SJCRH30 (cell line): ENCODE measurements at places on chromosomes 2 and 18. TPM values are rescaled to one million over a fixed set of nuclear protein-coding genes. Genes with fewer than 3 reads are reported as not detected.
A peak's percentile ranks its signal among the peaks of the same experiment; 100 is the strongest.

GALNT13 gene
- 4.0 TPM in 2 replicates for total RNA-seq

KYNU gene
- 0.02 TPM in 1 of 2 replicates, not detected in the other for total RNA-seq

KLHL14 gene
- 0.05 TPM in 1 of 2 replicates, not detected in the other for total RNA-seq

IL1RL1 gene
- not detected in 2 replicates for total RNA-seq

MC2R gene
- total RNA-seq: not detected in 2 replicates

AQP12B gene
- not detected in 2 replicates for total RNA-seq

CD8B gene
- not detected in 2 replicates for total RNA-seq

OTOS gene
- total RNA-seq: 0.73 TPM in 1 of 2 replicates, not detected in the other

ZNF892 gene
- 5.3 and 6.8 TPM in 2 replicates for total RNA-seq

DNA sequence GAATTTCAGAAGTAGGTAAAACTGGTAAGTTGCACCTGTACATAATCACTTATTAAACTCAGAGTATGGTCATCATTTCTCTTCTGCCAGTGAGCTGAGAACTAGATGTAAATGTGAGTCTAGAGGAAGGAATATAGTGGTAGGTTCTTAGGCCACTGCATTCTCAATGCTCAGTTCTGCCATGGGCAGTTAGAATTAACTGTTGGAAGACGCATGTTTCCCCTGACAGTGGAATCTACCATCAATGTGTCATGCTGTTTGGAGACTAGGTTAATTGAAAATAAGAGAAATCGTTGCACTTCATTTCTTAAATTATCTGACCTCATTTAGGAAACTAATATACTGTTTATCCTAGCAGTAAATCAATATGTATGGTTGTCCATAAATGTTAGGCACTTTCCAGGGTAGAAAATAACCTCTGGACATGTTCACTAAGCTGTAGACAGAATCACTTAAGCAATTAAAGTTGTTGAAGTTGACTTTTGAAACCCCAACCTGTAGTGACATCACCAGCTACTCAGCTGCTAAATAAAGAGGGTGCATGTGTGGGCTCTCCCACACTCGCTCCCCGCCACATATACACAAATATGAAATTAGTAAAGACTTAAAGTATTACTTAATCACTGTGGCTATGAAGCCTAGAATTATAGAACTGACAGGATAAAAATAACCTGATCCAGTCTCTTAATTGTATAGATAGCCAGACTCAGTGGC is 91.5 kb upstream of the NOSTRIN start:
- no peak for DNase-seq

GRCh38 chr18:13048061-13048595 is 57.0 kb downstream of the CEP192 start:
- DNase-seq: no peak

DNA sequence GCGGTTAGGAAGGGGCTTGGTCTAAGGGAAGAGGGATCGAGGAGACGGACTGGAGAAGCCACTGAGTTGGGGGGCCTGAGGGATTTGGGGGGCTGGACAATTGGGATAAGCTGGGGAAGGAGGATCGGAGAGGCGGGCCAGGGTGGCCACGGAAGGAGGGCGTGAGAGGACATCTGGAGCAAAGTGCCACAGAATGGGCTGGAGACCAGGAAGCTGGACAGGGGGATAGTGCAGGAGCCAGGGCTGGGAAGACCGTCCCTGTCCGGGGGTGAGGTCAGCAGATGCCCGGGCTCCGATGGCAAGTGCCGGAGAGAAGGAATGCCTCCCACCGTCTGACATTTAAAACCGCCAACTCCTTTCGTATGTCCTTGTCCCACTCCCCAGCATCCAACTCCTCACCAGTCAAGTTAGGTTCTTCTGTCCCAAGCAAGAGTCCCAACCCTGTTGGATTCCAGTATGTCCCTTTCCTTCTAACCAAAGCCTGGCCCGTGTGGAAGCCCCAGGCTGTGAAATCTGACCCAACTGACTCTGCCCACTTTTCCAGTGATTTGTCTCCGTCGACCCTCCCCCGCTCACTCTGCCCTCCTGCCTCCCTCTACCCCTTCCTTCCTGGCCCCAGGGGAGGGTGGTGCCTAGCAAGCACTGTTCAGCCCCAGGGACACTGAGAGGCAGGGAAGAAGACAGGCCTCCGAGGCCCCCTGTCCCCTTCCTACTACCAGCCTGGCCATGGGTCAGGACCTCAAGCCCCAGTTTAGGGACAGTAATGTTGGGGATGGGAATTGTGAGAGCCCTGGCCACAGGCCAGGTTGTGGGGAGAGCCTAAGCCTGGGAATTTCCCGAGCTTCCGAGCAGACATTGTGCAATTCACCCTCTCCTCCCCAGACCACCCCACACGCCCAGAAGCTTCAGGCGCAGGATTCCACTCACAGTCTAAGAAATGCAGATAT is 31.5 kb upstream of the TMBIM1 start:
- peak; percentile 91 for DNase-seq

- no peak for DNase-seq
Measured at GRCh38 chr2:226124548-226125011, 675.0 kb downstream of the IRS1 start.

DNA sequence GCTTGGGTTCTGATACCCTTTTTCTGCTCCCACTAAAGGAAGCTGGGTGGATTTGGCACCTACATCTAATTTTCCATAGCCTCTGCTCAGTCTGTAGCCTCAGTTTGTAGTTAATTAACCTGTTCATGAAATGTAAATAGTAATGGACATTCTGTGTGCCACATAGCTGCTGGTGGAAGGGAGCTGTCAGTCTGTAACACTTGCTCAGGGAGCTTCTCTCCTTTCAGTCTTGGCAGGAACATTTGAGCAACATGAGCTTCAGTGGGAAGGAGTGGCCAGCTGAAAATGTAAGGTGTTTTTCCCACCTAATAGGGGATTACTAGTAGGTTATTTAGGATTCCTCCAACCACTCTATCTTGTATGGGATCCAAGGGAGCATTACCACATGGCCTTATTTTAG is 203.4 kb downstream of the ASXL3 start:
- DNase-seq: no peak

GRCh38 chr2:32932825-32933755 is 13.7 kb upstream of the LTBP1 start:
- no peak for DNase-seq

DNA sequence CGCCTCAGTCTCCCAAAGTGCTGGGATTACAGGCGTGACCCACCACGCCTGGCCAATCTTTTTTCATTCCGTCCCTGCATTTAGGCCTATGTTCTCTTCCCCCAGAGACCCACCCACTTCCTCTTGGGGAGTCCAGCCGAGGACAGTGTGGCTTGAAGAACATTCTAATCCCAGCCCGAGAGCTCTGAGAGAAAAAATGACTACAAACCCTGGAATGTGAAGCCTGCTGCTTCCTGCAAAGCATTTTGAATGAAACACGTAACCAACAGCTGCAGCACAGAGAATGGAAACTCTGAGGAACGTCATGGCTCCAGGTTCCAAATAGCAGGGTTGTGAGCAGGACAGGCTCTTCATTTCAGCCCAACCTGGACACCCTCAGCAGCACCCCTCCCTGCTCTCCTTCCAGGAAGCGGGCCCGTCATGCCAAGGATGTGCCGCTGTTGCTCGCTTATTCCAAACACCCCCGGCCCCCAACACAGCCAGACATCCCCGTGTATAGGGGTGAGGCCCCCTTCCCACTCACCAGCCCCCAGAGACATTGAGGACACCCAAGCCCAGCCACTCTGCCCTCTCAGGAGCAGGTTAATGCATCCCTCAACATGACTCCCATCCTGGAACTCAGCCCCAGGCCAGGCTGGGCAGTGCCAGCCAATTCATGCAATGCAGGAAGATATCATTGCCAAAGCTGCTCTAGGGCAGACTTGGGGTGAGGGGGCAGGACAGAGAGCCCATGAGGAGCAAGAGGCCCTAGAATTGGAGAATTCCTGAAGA is 139.8 kb downstream of the ZFP36L2 start:
- peak; percentile 97 for DNase-seq

GRCh38 chr2:77193858-77194448 is 328.2 kb downstream of the LRRTM4 start:
- DNase-seq: no peak
